Amygdala (tissue), 56 donors: ENCODE measurements at places on chromosomes 5 and 9.

DNA sequence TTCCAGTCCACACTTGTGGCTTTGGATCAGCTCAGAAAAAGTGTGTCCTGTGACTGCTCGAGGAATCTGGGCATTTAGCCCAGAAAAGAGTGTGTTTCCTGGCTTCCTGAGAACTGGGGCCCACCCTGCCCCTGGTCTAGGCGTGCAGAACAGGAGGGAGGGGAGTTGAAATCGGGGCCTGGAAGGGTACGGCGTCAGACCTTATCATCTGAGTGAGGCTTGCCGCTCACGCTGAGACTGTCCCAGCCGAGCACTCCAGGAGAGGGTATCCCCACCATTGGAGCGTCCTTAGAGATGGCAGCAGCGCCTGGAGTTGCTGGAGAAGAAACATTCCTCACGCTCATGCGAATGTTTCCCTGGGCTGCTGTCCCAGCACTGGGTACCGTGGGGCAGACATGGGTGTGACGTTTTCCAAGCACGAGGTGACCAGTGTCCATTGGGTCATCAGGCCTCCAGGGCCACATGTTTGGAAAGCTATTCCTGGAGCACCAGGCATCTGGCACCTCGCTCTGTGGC is 22.5 kb downstream of the NEK6 start:
- no peak for DNase-seq

GRCh38 chr5:176596689-176597416 is 13.1 kb downstream of the GPRIN1 start:
- no peak for DNase-seq

DNA sequence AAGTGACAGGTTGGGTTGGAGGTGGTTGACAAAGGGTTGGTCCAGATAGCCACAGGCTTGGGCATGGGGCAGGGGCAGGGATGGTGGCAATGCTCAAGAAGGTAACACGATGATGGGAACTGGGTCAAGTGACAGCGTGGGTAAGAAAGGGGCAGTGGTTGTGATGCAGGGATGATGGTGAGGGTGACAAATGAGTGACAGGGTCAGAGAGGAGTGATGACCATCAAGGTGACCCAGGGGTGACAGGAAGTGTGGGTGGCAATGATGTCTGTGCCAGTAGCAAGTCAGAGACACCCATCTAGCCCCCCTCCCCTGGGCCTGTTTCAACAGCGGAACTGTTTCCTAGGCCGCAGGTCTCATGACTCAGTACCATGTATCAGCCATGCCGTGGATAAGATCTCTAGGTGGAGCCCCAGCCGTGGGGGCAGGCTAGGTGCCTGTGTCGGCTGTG is 20.5 kb downstream of the AQP3 start:
- DNase-seq, result no peak

DNA sequence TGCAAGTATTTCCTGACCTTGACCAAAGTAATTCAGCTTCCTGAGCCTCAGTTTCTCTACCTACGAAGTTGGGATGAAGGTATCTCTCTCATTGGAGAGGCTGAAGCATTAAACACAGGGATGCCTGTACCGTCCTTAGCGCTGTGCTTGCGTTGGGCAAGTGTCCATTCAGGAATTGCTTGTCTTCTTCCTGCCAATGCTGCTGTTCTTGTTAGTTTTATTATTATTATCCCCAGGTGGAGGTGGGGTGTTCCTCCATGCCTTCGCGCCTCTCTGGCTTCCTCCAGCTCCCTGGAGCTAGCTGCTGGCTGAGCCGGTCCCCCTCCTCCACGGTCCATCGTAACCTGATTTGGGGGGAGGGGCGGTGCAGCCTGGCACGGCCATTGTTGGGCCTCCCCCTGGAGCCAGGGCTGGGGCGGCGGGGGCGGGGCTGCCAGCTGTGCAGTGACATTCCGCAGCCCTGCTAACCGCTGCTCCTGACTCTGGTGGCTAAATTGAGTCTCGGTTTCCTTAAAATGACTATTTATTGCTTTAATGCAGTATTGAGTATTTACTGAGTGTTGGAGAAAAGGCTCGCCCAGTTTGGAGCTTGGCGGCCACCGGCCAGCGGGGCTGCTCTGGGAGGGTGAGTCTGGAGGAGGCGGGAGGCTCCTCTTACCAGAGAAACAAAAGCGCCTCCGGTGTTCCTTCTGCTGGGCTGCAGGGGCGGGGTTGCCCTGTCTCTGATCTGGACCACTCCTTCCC is 51.3 kb downstream of the LMX1B start:
- DNase-seq, result no peak
